Esophagus squamous epithelium (tissue), 5 donors: ENCODE measurements at places on chromosomes 5 and 9.

DNA sequence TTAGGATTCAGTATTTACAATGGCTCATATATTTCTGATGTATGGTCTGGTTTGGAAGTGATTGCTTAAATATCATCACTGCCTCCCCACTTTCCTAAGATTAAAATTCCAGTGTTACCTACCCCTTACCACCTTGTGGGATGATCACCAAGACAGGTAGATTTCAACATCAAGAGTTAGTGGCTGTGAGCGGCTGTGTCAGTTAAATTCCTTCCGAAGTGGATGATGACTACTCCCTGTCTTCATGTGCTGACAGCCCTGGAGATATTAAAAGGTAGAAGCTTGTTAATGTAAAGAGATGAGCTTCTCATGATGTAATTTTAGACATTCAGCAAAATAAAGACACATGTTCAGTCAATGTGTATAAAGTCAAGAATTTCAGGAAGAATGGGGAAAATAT lies 4.2 kb downstream of the ITGA2 start:
- DNase-seq, result no peak

GRCh38 chr9:85291266-85291665 lies 450.5 kb downstream of the AGTPBP1 start:
- DNase-seq, result no peak

- no peak for DNase-seq
Measured at GRCh38 chr5:71695595-71695994, 23.5 kb upstream of the CARTPT start.

DNA sequence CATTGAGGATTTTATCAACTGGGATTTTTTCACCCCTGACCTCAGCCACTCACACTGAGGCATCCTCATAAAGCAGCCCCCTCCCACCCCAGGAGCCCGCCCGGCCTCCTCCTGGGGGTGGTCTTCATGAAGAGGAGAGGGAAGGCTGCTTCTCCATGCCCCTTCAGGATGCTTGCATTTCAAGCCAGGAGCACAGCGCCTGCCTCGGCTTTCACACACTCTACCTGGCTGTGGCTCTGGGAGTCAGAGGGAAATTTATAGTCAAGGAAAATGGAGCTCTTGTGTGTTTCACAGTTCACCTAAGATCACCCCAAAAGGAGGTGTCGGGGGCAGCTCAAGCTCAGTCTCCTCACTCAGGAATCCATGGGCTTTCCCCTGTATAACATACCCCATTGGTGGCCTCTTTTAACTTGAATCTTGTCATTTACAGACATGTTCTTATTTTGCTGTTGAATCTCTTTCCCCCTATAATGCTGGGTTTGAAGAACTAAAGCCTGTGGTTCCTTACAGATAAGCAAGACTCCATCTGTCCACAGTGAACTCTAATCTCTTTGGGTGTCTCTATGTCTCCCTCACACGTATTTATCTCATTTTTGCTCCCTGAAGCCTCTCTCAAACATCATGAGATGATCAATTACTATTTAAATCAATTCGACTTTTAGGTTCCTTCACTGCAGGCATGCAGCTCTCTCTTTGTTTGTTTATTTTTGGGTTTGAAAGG lies 22.6 kb upstream of the IQGAP2 start:
- DNase-seq, result no peak

DNA sequence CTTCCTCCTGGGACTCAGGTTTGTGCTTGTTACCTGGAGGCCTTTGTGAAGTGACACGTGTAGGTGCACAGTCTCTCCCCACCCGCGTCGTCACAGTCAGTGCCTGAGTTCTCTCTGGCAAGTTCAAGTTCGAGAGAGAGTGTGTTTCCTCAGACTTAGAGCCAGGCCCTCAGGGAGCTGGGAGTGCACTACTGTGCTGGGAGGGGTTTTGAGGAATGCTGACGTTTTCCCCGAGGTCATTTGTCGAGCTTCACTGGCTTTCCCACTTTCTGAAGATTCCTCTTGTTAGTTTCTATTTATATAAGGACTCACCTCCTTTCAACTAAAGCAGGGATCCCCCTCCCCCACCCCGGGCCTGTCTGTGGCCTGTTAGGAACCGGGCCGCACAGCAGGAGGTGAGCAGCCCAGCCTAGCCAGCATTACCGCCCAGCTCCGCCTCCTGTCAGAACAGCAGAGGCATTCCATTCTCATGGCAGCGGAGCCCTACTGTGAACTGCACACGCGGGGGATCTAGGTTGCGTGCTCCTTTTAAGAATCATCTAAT lies 209.2 kb downstream of the DIRAS2 start:
- no peak for DNase-seq

DNA sequence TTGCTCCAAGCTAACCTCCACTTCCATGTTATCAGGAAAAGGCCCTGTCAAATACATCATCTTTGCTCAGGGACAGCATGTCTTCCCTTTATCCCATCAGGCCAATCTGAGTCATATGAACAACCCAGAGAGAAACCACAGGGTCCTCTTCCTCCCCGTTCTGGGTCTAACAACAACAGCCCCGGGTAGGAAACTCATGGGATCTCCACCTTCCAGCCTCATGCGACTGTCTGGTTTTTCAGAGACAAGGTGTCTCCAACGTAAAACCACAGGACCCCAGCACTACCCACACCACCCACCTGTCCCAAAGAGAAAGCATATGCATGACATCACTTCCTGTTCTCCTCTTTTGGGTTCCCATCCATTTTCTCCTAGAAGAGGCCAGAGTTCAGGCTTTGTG lies 217.9 kb downstream of the ENC1 start:
- DNase-seq, result no peak

- DNase-seq, result no peak
Measured at GRCh38 chr5:80608731-80609130, 38.7 kb upstream of the ANKRD34B start.

DNA sequence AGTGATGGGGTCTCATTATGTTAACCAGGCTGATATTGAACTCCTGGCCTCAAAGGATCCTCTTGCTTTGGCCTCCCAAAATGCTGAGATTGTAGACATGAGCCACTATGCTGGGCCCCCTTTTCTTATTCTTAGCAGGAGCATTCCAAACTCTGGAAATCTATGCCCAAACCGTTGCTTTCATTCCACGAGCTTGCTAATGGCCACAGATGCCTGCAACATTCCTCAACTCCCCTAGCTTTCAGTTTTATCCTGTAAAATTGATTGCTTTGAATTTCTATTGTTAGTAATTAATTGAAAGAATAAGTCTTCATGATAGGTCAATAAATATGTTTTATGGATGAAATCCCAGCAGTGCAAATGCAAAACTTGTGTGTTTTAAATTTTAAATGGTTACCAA lies 564.8 kb upstream of the WWC1 start:
- no peak for DNase-seq
